ENCODE measurements at places on chromosomes 2 and 18. TPM values are rescaled to one million over a fixed set of nuclear protein-coding genes. Genes with fewer than 3 reads are reported as not detected.
A peak's percentile ranks its signal among the peaks of the same experiment; 100 is the strongest.

DNA sequence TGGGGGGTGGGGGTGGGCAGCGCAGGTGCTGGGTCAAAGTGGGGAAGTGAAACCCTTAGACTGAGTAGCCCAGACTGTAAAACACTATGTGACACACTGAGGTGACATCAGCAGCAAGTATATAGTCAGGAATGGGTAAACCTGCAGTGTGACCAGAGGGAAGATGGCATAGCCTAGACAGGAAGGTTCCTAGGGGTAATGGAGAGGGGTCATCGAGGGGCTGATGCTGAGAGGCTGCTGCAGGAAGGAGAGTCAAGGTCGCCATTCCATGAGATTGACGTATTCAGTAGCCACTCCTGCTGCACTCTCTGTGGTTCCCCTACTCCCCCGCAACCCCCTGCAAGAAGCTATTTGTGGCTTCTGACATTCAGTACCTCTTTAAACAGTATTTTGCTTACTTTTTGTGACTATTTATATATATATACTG, 111.7 kb downstream of the CHST9 start:
- DNase-seq: no peak

OR6B2 gene
- not detected for total RNA-seq

SPR gene
- total RNA-seq: 24.5 TPM

GRCh38 chr18:48949606-48950535, 894 bp downstream of the SMAD7 start:
- DNase-seq: peak; percentile 60

DNA sequence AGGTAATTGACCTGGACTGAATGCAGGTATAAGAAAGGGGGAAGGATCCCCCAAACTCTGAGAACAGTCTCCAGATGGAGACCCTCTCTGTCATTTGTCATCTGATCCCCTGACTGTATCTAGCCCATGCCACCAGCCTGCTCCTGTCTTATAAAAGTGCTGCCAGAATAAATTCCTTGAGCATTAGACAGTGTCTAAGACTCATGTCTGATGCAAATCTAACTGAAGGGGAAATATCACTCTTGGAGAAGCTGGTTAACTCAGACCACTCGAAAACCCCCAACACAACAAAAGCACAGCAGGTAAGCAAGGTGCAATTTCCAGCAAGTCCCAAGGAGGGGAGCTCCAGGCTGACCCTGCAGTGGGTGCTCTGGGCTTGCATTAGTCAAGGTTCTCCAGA, 40.9 kb upstream of the KDM3A start:
- no peak for DNase-seq

DNA sequence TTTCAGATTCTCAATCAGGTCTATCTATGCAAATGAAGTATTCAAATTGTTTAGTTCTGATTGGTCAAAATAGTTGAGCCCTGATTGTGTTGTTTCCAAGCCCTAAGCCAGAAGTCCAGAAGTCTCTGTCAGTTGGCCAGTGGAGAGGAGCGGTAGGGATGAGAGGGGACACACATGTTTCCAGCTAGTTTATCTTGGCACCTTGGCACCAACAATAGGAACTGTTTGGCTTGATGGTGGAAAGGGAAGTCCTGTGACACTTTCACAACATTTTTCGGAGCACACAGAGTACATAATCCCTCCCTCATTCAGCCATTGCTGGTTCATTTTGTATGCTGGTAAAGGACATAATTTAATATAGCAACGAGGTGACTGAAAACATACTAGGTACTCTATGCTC, 1661.6 kb downstream of the SUCLG1 start:
- DNase-seq: no peak
